ENCODE measurements at places on chromosomes 7 and 10.

GRCh38 chr10:88194961-88195367 lies 331.5 kb downstream of the PTEN start:
- no peak for DNase-seq

DNA sequence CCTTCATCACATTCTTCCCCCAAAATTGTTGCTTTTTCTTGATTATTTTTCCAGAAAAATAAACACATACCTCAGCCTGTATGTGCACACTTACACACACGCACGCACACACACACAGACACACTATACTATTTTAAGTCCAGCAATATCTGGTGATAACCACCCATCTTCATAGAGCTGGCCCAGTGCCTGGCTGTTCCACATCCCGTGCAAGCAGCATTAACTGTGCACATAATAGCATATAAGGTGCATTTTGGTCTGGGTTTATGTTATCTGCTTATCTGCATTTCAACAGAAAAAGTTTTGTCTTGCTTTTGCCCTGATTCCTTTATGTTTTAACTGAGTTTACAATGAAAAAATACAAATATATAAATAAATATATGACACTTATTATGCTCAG lies 143.1 kb upstream of the KLF6 start:
- DNase-seq, result no peak

DNA sequence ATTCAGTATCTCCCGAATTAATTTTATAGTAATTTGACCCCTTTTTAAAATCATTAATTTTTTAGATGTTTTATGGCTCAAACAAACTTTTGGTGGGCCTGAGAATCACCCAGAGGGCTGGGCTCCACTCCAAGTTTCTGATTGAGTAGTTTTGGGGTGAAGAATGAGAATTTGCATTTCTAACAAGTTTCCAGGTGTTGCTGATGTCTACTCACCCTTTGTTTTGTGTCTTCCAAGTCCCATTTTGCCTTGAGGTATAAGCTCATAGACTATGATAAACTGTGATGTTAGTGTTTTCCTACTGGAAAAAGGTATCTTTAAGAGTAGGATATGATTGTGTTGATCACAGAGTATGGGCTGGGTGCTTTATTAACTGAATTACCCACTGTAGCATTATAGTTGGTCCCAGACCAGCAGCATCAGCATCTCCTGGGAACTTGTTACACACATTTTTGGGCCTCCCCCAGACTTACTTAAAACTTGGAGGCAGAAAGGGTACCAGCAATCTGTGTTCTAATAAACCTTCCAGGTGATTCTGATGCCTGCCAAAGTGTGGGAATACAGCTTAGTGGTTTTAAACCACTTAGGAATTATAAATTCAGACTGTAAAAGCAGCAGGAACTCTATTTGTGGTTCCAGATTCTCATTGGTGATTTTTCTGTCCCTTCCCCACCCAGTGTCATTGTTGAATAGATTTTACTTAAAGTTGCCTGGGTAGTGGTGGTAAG lies 19.1 kb downstream of the ZNRF2 start:
- DNase-seq, result no peak

DNA sequence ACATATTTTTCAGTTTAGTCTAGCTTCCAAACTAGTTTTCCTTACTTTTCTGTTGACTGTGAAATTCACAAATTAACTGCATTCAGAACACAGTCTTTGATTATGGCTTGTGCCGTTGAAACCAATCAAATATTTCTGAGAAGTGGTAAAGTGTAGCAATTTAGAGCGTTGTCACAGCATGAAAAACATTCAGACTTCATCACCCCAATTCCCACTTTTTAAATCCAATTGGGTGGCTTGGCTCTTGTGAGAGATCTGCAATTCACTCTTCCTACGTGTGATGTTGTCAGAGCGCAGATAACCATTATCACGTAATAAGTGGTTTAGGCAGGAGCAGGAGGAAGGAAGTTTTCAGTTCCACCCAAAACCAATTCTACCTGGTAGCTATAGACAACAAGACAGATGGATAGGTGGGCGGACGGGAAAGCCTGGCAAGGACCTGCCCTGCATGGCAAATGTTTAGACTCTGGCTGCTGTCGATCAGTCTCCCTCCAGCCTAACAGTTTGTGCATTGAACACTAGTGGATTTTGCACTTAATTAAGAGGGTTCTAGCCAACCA lies 8.9 kb downstream of the COBL start:
- no peak for DNase-seq

- no peak for DNase-seq
Measured at GRCh38 chr7:153522261-153522660, 529.9 kb upstream of the DPP6 start.

- DNase-seq, result no peak
Measured at GRCh38 chr7:22952306-22953015, 61.5 kb downstream of the HYCC1 start.

- no peak for DNase-seq
Measured at GRCh38 chr7:44078521-44078920, 3.8 kb downstream of the POLM start.

DNA sequence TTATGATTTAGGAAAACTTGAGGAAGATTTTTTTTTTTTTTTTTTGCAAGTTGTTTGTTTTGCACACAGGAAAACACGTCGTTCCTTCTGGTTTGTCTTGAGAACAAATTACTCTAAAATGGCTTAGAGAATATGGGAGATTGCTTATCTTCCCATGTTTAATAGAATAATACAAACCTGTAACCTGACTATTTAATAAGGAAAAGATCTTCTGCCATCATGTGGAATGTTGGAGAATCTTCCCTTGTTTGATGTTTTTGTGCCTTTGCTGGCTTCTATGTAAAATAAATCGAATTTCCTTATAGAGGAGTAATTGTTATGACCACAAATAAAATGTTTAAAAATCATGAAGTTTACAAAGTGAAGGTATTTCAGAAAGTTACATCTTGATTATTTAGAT lies 818.8 kb downstream of the GATA3 start:
- DNase-seq, result no peak

- no peak for DNase-seq
Measured at GRCh38 chr10:30963992-30964930, 67.4 kb downstream of the ZNF438 start.

GRCh38 chr10:70592186-70592735 lies 10.3 kb downstream of the PRF1 start:
- DNase-seq, result no peak

DNA sequence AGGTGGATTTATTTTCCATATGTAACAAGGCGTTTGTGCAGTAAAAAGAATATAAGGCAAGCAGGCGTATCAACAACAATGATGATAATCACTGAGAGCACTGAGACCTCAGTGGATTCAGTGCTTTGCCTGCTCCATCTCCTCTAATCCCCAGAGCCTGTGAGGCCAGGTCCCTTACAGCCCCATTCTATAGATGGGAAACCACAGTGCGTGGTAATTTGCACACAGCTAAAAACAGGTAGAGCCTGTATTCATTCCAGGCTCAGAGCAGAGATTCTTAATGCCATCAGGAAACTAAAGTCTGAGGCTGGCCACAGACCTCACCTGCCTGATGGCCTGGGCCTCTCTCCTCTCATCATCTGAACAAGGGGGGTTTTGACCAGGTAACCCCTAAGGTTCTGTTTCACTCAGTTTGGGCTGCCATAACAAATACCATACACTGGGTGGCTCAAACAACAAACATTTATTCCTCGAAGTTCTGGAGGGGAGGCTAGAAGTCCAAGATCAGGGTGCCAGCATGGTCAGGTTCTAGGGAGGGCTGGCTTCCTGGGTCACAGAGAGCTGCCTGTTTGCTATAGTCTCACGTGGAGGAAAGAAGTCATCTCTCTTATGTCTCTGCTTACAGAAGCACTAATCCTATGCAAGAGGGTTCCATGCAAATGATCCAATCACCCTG lies 10.3 kb upstream of the RASSF4 start:
- no peak for DNase-seq

GRCh38 chr10:121974535-121975294 lies at the start of gene NSMCE4A:
NSMCE4A (minus strand) TSS chr10:121975217; CDS start chr10:121975165, 52 bp downstream.
- DNase-seq, result peak; percentile 16

- no peak for DNase-seq
Measured at GRCh38 chr10:102802920-102803534, 34.2 kb downstream of the CYP17A1 start.

- DNase-seq, result no peak
Measured at GRCh38 chr7:64888901-64889685, 14.0 kb upstream of the ZNF273 start.

DNA sequence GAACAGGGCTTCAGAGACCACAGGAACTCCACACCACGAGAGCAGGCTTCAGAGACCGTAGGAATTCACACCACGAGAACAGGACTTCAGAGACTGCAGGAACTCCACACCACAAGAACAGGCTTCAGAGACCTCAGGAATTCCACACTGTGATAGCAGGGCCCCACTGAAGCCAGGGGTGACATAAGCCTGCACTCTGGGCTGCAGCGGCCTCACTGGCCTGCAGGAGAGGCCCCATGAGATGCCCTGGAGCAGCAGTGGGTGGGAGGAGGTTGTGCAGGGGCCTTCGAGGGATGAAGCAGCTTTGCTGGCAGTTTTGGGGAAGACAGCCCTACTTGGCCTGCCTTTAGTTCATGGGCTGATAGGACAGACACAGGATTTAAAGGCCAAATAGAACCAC lies 614.7 kb downstream of the PTPRN2 start:
- DNase-seq, result no peak

GRCh38 chr10:119149157-119149556 lies 16.4 kb downstream of the SFXN4 start:
- DNase-seq, result no peak

- no peak for DNase-seq
Measured at GRCh38 chr10:28367929-28368484, 65.1 kb upstream of the MPP7 start.

DNA sequence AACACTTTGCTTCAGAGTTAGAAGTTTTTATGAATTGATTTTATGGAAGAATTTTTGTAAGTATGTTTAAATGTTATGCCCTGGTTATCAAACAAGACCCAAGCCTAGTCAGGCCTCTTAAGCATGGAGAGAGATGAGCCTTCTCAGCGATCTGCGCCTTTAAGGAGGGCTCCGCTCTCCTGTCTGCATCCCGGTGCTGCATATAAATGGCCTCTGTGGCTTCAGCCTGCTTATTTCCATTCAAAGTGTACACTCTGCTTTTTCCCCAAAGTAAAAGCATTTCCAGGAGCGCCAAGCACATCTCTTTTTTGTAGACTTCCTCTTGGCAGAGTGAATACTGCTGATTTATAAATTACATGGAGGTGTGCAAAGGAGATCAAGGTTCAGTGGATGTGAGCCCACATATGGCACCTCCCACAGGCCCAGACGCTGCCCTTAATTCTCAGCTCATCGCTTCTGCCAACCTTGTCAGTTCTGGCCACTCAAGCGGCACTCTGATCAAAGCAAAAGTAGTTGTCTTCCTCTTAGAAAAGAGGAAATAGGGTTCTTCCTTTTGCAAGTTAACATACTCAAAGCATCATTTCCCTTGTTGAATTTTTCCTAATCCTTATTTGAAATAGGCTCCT lies 70.0 kb upstream of the SFMBT2 start:
- DNase-seq, result no peak

DNA sequence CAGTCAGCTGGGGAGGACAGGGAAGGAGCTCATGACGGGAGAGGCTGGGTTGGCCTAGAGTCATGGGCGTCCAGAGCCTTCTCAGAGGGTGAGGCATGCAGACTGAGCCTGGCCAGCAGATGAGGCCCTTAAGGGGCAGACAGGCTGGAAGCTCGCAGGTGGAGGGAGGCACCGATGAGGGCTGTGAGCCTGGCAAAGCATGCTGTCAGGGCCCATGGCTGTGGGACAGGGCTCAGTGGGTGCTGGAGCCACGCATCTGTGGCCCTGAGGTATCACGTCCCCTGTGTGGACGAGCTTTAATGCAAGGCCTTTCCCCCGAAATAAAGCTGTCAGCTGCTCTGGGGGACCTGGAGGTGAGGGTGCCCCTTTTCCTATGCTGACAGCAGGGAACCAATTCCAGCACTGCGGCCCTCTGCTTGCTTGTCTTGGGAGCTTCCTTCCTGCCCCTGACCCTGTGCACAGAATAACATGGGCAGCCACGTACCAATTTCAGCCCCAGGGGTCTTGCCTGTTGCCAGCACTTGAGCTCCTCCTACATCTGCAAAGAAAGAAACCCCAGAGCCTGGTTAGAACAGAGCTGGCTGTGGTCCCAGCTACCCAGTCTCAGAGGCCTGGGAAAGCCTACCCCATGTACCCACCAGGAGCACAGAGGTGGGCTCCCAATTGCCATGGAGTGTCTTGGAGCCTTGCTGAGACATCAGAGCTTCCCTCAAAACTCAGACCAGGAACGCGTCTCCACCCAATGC lies 20.6 kb downstream of the TMEM273 start:
- DNase-seq, result no peak

DNA sequence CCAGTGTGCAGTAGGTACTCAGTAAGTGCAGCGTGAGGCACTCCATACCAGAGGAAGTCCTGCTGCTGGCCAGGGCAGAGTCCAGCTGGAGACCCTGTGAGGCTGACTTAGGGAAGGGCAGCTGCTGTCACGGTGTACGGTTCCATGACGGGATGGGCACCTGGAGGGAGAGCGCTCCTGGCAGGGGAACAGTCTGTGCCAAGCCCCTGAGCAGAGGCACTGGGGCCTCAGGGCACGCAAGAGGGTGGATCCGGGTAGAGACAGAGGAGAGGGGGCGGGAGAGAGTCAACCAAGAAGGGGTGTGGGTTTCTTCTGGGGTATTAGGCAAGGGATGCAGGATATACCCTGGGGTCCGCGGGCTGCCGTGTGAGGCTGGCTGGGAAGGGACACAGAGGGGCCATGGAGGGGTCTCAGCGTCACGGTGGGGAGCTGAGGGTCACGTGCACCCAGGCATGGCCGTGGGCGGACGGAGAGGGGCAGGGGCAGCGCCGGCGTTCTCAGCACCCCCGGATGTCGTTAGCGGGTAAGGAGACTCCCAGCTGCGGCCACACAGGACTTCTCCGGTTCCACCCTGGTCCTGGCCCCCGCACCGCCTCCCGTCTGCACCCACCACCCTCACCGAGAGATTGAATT lies 70.5 kb downstream of the MICALL2 start:
- DNase-seq, result no peak

DNA sequence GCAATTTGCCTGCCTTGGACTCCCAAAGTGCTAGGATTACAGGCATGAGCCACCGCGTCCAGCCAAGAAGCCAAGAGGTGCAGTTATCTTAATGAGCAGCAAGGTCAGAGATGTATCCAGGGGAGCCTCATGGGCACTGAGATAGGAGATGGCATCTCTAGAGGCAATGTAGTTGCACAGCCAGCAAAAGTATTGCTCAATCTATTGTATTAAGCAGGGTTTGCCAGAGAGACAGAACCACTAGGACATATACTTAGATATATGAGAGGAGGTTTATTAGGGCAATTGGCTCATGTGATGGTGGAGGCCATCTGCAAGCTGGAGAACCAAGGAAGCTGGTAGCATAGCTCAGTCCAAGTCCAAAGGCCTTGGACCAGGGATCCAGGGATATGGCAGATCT lies 16.3 kb upstream of the VPS26A start:
- DNase-seq, result no peak

- no peak for DNase-seq
Measured at GRCh38 chr10:66835400-66835799, 90.4 kb upstream of the LRRTM3 start.

GRCh38 chr10:61964949-61965702 lies 63.6 kb downstream of the ARID5B start:
- no peak for DNase-seq

GRCh38 chr10:69348816-69349541 lies 67.7 kb downstream of the TACR2 start:
- no peak for DNase-seq

All from cortex of kidney (tissue), 1 donor.